ENCODE measurements at places on chromosomes 6 and 20.
A peak's percentile ranks its signal among the peaks of the same experiment; 100 is the strongest.

DNA sequence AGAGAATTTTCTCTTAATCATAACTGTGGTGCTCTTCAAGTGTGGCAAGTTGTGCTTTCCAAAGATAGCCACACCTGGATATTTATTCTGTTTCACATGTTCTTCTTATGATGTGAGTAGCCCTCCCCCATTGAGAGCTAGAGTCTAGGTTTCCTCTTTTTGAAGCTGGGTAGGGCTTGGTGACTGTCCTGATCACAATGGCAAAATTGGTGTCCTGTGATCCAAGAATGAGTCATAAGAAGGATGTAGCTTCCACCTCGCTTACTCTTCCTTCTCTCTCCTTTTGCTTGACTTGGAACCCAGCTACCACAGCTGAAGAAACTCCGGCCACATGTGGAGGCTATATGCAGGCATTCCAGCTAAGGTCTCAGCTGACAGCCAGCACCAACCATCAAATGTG lies 7.4 kb upstream of the IGF2R start:
- no peak for DNase-seq

DNA sequence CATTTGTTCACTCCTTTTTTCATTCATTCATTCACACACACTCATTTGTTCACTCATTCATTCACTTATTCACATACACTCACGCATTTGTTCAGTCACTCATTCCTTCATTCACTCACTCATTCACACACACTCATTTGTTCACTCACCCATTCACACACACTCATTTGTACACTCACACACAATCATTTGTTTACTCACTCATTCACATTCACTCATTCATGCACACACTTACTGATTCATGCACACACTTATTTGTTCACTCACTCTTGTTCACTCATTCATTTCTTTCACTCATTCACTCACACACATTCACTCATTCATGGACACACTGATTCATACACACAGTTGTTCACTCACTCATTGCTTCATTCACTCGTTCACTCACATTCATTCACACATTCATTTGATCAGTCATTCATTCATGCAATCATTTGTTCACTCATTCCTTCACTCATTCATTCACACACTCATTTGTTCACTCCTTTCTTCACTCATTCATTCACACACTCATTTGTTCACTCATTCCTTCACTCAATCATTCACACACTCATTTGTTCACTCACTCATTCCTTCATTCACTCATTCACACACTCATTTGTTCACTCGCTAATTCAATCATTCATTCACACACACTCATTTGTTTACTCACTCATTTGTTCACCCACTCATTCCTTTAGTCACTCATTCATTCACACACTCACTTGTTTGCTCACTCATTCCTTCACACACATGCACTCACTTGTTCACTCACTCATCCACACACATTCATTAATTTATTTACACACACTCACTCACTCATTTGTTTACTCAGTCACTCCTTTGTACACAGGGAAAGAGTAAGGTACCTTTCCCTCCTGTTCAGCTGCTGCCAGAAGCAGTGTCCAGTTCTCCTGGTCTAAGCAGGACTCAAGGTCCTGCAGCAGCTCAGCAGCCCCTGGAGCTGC lies 50.7 kb upstream of the BHLHE23 start:
- DNase-seq: no peak

DNA sequence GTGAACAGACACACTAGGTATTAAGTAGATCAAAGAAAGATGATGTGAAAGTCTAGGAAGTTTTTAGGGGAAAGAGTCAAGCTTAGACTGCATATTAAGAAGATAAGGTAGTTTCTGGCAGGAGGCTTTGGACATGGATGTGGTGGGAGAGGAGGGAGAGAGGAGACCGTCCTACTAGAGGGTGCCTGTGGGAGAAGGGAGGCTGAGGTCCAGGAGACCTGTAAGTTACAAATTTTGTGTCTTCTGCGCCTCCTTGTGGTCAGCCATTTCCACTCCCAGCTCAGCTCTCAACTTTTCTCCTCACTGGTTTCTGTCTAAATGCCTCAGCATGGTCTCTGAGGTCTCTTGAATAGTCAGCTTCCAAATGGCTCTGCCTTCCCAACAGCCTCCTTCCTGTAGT lies 193.5 kb downstream of the UNC5CL start:
- peak; percentile 70 for DNase-seq

DNA sequence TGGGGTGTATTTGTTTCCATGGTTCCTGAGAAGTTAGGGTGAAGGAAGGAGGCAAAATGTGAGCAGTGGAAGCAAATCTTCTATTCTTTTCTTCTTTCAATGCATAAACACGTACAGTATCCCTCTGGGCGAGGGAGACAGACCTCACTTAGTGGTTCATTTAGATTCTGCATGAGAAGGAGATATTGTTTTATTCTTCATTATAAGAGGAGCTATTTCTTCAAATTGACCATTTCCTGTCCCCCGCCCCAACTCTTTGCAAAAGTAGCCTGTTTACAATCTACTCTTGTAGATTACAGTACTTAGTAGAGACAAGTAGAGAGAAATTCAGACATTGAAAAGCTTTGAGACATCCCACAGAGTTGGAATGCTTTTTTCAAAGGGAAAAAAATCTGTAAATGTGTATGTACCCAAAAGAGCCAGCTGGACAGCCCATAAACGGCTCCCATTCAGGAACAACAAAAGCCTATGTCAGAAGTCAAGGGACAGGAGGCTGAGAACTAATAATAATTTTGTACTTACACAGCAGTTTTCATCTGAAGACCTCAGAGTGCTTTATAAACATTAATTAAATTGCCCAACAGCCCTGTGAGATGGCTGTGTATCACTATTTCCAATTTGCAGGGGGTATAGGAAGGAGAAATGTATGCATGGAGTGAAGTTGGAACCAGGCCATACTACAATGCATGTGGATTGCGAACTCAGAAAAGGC lies 23.9 kb downstream of the CD83 start:
- no peak for DNase-seq

DNA sequence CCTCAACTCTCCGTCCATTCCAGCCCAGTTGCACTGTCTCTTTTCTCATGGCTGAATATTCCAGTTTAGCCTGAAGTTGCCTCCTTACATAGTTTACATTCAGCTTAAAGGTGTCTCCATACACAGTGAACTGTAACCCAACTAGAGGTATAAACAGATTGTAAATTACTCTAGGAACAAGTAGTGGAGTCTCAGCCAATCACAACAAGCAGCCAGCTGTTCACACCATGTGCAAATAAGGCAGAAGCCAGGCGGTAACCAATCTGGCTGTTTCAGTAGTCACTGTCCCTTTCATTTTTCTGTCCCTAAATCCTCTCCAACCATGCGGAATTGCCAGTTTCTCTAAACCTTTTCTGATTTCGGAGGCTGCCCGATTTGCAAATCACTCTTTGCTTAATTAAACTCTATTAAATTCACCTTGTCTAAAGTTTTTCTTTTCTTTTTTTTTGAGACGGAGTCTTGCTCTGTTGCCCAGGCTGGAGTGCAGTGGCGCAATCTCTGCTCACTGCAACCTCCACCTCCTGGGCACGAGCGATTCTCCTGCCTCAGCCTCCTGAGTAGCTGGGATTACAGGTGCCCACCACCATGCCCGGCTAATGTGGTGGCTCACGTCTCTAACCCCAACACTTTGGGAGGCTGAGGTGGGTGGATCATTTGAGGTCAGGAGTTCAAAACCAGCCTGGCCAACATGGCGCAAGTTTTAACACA lies 37.6 kb upstream of the GFOD1 start:
- no peak for DNase-seq

DNA sequence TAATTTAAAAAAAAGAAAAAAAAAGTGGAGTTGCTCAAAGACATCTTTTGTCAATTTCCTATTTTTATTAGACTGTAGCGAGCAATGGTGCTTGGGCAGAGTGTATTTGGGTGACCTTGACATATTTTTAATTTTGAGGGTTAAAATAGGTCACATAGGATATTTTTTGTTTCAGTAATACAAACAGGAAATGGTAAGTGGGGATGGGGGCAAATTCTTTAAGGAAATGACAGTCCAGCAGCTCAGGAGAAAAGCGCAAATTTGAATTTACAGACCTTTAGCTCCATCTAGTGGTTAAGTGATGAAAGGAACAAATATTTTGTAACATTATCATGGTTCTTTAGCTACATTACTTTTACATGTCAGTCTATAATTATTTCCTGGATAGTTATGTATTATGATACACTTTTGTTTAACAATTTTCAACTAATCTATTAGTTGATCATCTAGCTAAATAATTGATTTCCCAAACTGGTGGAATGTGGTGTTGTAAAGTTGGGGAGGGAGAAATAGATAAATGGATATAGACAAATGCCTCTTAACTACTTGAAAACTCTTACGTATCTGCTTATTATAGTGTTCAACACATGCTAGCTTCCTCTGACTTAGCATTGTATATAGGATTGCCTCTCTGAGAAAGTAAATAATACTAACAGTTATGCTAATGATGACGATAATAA lies 10.0 kb downstream of the CITED2 start:
- peak; percentile 71 for DNase-seq

GRCh38 chr6:44061375-44062104 lies 65.7 kb downstream of the MRPL14 start:
- no peak for DNase-seq

DNA sequence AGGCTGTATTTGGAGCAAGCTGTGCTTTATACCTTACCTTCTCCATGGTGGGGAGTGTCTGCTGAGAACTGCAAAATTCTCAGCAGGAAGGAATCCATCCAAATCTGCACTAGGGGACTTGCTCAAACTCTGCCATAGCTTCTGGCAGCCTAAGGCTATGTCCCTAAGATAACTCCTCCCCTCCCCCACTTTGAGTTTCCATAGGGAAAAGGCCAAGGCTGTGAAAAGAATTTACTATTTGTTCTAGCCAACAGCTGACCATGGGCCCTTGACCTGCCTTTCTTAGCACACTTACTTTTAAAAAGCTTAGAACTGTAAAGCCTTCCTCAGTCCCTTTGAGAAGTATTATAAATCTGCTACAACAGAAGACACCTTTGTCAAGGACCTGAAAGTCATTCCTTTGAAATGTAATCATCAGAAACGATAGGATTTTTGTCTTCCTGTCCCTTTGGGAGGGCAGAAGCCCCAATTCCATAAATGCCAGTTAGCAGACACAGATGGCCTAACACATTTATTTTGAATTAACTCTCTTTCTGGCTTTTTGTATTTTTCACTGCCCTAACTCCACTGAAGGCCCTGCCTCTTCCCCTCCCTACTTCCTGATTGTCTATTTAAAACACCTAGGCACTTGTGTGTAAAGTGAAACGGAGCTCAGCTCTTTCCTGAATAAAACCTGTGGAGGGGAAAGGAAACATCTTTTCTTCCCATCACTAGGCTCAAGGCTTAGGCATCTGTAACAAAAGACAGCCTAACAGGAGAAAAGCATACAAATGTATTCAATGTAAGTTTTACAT lies 157.1 kb downstream of the AKAP7 start:
- DNase-seq: no peak

- DNase-seq: peak; percentile 90
Observed at GRCh38 chr6:108557494-108558371, 3.0 kb upstream of the FOXO3 start.

GRCh38 chr6:53344969-53345368 lies 3.8 kb downstream of the ELOVL5 start:
- DNase-seq: no peak

GRCh38 chr6:166330612-166331011 lies 11.7 kb downstream of the SFT2D1 start:
- peak; percentile 72 for DNase-seq

- no peak for DNase-seq
Observed at GRCh38 chr6:168968228-168968627, 285.4 kb downstream of the THBS2 start.

DNA sequence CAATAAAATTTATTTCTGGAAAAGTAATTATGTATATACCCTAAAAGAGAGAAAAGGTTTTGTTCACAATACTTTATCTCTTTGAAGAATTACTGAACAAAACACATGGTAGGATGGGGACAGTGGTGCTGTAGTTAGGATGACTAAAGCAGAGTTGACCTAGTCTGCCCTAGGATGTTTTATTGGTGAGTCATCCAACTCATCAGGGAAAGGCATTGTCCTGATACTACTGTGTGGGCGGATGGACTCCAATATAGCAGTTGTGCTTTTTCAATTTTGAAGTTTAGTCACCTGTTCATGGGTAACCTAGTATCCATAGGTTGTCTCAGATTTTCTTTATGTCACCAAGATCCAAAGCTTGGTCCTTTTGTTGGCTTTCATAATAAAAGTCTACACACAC lies 53.3 kb upstream of the EYS start:
- DNase-seq: no peak

DNA sequence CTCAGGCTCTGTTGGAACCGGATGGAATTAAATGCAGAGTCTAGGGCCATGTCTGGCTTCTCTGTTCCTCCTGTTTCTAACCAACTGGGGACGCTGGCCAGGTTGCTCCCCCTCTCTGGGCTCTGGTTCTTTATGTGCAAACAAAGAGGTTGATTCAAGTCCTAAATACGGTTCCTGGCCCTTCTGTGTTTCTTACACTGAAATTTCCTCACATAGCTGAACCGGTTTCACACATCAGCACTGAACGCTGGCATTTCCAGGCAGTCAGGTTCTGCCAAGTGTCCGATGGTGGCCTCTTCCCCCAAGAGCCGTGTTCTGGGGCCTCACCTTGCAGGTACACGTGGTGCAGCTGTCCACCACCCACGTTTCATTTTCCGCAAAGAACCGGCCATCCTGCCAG lies 13.5 kb downstream of the THBS2 start:
- DNase-seq: no peak

DNA sequence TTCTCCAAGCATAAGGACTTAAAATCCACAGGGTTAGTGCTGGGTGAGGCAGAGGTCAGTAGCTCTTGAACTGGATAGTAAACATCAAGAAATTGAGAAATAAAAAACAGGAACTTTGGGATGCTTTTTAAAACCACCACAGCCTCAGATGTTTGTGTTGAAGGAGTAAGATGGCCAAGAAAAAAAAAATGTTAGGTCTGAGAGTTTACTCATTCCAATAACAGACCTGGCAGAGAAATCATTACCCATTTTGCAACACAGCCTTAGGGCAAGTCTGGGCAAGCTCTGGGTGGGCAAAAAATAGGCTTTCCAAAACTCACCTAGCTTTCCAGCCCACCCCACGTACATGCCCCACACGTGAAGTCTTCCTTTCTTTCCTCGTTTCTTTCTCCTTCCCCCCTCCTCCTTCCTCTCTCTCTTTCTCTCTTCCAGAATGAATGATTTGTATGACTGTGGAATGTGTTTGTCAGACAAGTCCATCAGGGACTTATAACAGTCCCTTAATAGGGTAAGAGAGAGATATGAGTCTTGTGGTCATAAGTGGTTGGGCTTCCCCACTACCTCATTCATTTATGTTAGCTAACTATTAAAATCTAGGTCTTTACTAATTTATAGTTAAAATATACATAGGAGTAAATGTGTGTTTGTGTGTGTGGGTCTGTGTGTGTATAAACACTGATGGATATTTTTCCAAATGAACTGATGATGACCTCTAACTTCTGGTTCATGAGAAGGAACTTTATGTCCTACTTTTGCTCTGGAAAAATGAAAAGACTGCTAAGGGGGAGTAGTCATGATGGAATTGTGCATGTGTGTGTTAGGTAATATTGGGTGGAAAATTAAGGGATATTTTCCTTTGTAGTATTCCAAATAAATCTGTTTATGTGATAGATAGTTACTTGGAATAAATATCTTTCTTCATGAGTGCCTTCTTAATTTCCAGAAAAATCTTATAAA lies 18.0 kb upstream of the DSE start:
- DNase-seq: no peak
